Activated CD4-positive, alpha-beta T cell treated with anti-CD3 and anti-CD28 coated beads, Interleukin-10, Interleukin-2, amounts not matched to agents 100 ng/mL and 50 ng/mL, durations not matched to agents 16 hours and 8 hours (primary cell): ENCODE measurements at places on chromosomes 7 and 10.

DNA sequence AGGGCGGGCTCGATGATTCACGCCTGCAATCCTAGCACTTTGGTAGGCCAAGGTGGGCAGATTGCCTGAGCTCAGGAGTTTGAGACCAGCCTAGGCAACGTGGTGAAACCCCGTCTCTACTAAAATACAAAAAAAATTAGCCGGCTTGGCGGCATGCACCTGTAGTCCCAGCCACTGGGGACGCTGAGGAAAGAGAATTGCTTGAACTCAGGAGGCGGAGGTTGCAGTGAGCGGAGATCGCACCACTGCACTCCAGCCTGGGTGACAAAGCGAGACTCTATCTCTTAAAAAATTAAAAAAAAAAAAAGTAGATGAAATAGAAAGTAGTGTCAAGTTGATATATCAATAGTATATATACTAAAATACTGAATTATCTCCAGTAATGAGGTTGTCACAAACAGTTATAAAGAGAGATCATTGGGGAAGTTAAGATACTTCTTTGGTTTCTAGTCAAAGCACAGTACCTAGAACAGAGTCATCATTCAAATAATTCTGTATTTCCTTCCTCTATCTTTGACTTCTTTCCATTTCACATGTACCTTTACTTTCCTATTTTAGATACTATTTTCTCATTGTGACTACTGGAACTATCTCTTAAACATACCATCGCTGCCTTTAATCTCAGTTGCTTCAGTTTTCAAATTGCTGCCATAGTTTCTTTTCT is 491.7 kb downstream of the GRM8 start:
- no peak for DNase-seq

GRCh38 chr10:43201545-43202131 is 63.4 kb downstream of the CSGALNACT2 start:
- DNase-seq, result no peak

DNA sequence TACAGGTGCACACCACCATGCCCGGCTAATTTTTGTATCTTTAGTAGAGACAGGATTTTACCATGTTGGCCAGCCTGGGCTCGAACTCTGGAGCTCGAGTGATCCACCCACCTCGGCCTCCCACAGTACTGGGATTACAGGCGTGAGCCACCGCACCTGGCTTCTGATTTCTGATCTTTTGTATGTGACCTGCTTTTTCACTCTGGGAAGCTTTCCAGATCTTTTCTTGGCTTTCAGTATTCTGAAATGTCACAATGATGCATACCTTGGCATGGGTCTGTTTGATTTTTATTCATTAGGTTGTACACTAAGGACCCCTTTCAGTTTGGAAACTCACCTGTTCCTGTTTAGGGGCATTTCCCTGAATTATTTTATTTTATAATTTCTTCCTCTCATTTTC is 41.6 kb downstream of the PROSER2 start:
- no peak for DNase-seq

DNA sequence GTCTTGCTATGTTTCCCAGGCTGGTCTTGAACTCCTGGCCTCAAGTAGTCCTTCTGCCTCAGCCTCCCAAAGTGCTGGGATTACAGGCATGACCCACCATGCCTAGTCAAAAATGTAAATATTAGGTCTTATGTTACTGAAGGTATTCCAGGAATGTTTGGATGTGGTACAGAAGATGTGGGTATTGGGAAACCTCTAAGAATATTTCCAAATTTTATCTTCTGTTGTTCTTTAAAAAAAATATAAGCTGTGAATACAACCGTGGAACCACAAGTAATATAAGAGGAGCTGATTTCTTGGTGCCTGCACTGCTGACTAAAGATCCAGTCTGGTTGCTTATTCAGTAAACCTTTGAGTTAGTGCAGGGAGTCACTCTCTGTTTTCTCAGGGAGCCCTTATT is 178.3 kb downstream of the AUTS2 start:
- no peak for DNase-seq
